ENCODE measurements at places on chromosomes 11 and 22.
A peak's percentile ranks its signal among the peaks of the same experiment; 100 is the strongest.

GRCh38 chr11:27470166-27470565 lies 2.4 kb downstream of the LGR4 start:
- DNase-seq: no peak

- DNase-seq: no peak
Measured at GRCh38 chr11:128686745-128687177, 7.1 kb upstream of the FLI1 start.

GRCh38 chr11:8477151-8477550 lies 116.9 kb downstream of the STK33 start:
- DNase-seq: no peak

DNA sequence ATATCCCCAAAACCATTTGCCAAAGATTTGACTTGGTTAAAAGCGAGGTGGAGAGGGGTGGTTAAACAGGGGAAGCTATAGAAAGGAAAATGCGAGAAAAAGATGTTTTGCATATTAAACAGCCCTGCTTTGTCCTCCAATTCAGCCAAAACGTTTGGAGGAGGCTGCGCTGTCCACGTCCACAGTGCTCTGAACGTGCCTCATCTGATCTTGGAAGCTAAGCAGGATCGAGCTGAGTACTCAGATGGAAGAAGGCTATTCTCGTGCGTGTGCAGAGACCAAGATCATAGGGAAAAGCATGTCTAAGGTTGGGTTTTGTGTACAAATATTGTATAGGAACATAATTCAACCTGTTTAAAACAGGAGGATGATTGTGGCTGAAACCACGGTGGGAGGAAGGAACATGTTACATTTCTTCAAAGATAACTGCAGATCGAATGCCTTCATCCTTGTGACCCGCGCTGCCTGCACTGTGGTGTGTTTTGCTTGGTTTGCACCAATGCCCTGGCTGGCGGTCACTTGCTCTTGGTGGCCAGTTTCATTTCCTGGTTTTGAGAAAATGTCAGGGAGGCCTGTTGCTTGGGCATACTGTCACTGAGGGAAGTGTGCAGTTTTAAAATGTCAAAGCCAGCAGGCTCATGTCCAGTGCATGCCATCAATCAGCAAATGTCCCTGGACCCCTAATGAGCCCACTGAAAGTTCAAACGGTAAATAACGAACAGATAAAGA lies 40.4 kb downstream of the FLI1 start:
- DNase-seq: no peak

- DNase-seq: no peak
Measured at GRCh38 chr11:1779806-1780699, 16.3 kb upstream of the CTSD start.

DNA sequence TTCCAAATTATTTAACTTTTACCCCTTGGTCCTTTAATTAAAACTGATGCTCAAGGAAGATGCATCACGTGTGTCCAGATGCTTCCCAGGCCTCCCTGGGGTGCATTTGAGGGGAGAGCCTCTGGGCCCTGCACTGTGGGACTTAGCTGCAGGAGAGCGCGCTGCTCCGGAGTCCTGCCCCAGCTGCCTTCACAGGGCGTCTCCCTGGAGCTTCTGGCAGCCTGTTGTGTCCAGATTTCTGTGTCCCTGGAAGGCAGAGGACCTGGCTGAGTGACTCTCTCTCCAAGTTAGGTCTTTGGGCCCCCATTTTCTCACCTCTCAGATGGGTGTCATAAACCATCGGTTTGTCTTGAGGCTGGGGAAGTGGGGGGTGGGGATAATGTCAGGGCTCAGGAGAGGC lies 3.0 kb downstream of the ARHGAP8 start:
- no peak for DNase-seq

DNA sequence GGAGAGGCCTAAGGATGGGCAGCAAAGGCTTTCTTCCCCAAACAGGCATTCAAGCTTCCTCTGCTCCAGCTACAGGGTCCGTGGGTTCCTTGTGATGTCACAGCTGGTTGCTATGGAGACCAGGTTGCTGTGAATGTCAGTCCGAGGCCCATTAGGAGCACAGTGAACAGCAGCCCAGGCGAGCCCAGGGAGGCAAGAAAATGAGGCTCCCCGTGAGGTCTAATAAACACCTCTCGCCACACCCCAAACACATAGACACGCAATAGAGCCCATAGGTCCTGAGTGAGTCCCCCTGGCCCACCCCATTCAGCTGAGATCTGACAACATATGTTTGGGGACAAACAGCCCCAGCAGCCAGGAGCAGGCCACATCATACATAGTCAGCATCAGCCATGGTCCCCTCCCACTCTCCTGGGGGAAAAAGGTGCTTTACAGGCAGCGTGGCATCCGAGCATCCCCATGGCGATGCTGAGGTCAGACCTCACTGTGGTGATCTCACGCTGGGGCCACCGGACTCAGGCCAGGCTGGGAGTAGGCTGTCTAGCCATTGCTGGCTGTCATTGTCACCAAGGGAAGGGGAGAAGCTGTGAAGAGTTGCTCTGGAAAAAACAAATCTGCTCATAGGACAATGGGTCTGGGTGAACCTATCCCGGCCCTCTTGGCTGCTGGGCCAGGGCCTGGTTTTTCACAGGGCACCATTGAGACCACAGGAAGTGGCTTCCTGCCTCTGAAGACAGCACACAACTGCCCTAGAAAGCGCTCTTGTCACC lies 23.1 kb upstream of the TP53I11 start:
- DNase-seq: no peak

- DNase-seq: no peak
Measured at GRCh38 chr22:29030016-29030617, 31.5 kb downstream of the C22orf31 start.

DNA sequence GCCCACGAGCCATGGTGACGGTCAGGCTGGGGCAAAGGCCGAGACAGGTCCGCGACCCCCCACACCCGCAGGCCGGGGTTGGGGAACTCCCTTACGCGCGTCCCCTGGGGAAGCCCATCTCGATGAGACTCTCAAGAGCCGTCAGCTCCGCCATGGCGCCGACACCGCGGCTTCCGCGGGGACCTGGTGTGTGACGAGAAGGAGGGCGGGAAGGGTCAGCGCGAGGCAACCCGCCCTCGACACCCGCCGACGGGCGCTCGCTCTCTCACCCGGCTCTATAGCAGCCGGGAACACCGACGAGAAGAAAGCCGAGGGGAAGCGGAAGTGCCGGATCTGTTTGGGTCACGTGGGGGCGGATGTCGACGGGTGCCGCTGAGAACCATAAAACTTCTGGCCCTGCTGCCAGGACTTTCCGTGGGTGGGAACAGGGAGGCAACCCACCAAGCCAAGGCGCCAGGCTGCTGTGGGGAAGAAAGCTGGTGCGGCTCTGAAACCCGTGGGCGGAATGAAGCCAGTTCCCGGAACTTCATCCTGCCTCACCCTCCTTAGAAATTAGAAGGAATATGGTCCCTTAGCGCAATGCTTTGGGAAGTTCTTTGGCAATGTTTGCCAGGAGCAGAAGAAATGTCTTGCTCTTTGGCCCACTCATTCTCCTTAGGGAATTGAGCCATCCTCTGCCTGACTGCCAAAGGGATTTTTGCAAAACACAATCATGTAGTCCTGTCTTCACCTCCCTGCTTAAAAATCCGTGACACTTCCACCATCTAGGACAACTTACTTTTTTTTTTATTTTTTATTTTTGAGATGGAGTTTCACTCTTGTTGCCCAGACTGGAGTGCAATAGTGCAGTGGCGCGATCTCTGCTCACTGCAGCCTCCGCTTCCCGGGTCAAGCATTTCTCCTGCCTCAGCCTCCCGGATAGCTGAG lies at the start of gene UBXN1:
UBXN1 (minus strand) TSS at position 304 of the 927 bp plus-strand sequence; CDS start at position 154, 150 bp downstream.
- peak; percentile 90 for DNase-seq

- no peak for DNase-seq
Measured at GRCh38 chr22:23938328-23939016, 22.5 kb downstream of the GSTT2B start.

Measured in SK-N-DZ (cell line).